ENCODE measurements at places on chromosomes 6 and 20. TPM values are rescaled to one million over a fixed set of nuclear protein-coding genes. Genes with fewer than 3 reads are reported as not detected.

Gene OR10C1
- total RNA-seq = not detected

Gene SLC17A9
- not detected for total RNA-seq

Gene SEC23B
- total RNA-seq = 60.9 TPM

Gene NFS1
- total RNA-seq = 35.5 TPM

Gene STX7
- 18.0 TPM for total RNA-seq

Gene ALDH8A1
- 0.07 TPM for total RNA-seq

Gene MSH5
- total RNA-seq = 15.5 TPM

Gene RAET1G
- 6.8 TPM for total RNA-seq

Measured in A549 treated with Mapracorat at 1 μM for 4 hours (cell line).